NCI-H1105 treated with DMSO at 0.1 percent for 48 hours (cell line): ENCODE measurements at places on chromosomes 2 and 18.
A peak's percentile ranks its signal among the peaks of the same experiment; 100 is the strongest.

DNA sequence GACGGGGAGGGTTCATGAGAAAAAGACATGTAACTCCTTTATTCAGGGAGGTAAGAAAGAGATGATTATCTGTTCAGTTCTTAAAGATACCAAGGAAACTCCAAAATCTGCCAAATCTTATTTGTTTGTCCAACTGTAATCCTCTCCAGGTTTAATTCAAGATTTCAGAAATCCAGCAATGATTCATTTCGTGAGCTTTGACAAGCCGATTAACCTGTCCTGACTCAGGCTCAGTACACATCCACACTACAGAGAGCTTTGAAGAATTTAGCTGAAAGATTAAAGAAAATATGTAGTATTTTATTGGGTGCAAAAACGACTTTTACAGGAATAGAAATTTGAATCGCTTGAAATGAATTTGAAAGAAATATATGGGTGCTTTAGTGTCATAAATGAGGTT is 1.1 kb downstream of the SPAG16 start:
- DNase-seq: no peak

DNA sequence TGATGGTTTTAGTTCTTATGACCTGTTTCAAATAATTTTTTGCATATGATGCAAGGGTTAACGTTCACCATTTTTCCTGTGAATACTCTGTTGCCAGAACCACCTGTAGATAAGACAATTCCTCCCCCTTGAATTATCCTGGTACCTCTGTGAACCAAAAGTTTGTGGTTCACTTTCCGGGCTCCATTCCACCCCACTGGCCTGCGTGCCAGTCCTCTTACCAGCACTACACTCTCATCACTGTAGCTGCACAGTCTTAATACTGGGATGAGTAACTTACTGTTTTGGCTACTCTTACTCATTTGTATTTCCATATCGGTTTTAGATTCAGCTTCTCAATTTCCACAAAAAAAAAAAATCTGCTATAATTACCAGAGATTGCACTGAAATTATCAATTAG is 34.4 kb downstream of the AFG3L2 start:
- no peak for DNase-seq

- no peak for DNase-seq
These were observed 292.5 kb downstream of the NDUFA10 start for GRCh38 chr2:239732666-239733010.

DNA sequence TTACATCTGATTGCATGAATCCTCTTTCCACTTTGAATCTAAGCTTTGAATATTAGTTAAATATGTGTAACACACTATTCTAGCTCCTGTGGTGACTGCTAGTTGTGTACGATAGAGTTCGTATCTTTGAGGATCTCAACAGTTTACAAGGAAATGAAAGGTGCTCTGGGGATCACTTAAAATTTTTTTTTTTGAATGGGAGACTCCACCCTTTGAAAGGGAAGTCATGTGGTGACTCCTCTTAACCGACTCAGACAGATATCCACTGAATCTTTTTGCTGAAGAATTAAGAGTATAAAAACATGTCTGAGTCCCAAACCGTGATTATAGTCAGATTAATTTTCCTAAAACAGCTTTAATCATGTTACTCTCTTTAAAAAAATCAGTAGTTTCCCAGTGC is 4.0 kb downstream of the CLIP4 start:
- DNase-seq: no peak

DNA sequence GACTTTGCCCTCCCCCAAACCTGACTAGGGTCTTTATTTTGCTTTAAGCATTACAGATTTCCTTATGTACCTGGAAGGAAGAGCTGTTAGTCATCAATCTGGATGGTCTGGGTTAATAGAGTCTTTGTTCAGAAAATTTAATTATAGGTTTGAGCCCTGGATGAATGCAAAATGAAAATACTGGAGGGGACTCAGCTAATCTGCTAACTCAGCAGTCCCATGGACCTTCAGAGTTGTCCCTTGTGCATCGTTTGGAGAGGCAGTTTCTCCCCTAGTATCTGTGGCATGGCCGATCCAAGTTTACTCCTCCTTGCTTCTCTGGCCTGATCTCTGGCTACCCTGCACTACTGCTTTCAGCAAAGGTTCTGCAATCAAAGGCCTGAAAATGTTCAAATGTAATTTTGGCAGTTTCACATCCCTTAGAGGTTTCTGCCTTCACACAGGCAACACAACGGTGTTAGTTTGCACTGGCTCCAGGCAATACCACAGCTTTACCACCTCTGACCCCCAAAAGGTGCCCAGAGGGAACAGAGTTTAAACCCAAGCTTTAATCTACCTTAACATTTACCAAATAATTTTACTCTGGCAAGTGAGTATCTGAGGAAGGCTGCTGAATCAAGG is 134.3 kb downstream of the THADA start:
- DNase-seq: peak; percentile 60

- no peak for DNase-seq
These were observed 91.7 kb downstream of the MDH1 start for GRCh38 chr2:63680455-63680854.

DNA sequence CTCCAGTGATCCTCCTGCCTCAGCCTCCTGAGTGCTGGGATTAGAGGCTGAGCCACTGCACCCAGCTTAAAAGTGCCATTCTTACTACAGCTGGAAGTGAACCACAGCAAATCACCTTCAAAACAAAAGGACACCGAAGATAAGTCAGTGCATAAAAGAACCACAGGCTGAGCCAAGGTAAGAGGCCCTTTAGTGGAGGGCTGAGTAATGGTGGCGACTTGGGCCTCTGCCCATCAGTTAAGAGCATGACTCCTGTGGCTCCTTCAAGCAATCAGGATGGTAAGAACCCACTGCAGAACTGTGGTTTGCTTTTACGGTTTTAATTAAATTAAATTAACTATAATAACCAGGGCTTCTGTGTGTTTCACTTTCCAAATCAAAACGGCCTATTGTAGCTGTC is 75.1 kb downstream of the CTAGE1 start:
- DNase-seq: peak; percentile 88

DNA sequence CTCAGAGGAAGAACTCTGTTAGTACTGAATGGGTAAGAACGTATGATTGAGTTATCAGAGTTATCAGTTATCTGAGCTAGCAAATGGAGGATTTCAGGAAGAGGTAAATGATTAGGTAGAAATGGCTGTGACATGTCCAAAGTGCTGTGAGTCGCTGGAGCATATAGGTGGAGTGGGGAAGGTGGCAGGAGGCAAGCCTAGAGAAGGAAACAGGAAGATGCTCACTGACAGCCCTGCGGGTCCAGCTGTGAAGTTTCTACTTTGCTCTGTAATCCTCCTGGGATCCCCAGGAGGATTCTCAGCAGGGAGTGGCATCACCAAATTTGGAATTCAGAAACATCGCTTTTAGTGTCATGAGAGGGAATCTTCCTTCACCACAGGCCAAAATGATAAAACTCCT is 52.0 kb downstream of the GYPC start:
- DNase-seq: no peak

DNA sequence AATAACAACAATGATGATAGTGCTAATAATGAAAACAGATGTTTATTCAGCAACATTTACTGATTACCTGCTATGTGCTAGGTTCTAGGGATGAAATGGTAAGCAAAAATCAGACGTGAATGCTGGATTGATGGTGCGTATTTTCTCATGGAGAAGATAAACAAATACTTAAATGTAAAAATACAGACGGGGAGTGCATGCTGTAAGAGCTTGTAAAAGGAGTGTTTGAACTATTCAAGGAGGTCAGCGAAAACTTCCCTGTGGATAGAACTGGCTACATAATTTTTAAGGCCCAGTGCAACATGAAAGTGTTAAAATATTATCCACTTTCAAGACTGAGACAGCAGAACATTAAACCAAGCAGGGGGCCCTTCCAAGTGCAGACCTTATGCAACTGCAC is 22.1 kb downstream of the MTX2 start:
- DNase-seq: no peak

DNA sequence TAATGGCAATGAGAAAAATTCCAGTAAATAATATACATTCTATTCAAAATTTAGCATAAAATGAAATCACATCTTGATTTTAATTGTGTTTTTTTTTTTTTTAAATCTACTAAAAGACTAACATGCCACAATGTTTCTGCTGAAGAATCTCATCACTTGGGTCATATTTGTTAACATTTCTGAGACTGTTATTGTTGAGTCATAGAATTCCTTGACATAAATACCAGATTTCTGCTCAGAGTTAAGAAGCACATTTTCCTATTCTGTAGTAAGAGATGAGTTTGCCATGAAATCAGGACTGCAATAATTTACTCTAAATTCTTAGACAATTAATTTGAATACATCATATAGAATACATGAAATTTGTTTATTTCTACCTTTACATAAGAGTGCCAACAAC is 154.9 kb upstream of the KYNU start:
- DNase-seq: no peak

DNA sequence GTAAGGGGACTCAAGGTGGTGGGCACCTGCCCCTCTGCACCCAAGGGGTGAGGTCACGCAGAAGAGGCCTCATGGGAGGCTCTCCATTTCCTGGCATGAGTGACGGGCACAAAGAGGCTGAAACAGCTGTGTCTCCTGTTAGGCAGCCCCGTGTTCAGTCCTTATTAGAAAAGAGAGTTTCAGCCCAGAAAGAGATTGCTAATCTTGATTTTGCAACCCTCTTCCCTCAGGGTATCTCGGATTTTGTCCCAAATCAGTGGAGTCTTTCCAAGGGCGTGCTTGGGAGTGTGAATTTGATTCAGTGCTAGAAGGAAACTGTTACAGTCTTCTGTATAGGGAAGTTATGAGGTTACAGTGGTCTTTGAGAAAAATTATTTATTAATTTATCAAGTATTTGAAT is 10.4 kb downstream of the TNFRSF11A start:
- no peak for DNase-seq

GRCh38 chr18:63344263-63344662 is 22.7 kb downstream of the KDSR start:
- DNase-seq: no peak

- DNase-seq: no peak
These were observed 3.9 kb upstream of the TYMS start for GRCh38 chr18:653512-653911.

DNA sequence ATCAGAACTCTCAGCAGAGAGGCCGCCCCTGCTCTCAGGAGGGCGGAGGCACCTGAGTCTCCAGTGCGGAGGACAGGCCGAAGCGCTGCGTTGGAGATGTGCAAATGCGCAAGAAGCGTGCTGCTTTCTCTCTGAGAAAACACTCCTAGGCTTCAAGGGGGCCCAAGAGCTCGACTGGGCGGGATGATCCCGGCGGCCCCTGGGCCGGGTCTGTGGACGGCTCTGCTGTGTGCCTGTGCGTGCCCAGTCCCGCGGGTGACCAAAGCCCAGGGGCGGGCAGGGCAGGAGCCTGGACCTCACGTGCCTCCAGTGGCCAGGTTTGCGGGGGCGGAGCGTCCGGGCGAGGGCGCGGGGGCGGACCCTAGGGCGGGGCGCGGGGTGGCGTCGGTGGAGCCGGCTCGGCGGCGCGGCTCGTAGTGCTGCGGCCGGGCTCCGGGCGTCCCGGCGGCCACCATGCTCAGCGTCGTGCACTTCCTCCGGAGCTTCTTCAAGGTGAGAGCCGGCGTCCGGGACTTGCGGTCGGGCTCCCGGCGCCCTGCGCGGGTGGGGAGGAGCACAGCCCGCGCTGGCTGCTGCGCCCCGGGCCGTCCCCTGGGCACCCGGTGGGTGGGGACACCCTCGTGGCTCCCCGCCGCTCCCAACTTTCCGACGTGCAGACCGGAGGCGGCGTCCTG is at the start of gene ARHGEF4:
ARHGEF4 (plus strand) TSS at position 414 of the 674 bp plus-strand sequence; CDS start at position 454, 40 bp downstream.
- DNase-seq: peak; percentile 8

GRCh38 chr18:59318460-59319050 is at the start of gene CPLX4:
Gene CPLX4, minus strand, starts transcription at chr18:59318649. Its CDS starts 187 bp downstream, at chr18:59318462.
- no peak for DNase-seq

GRCh38 chr2:11716689-11717321 is 29.6 kb upstream of the LPIN1 start:
- DNase-seq: no peak

DNA sequence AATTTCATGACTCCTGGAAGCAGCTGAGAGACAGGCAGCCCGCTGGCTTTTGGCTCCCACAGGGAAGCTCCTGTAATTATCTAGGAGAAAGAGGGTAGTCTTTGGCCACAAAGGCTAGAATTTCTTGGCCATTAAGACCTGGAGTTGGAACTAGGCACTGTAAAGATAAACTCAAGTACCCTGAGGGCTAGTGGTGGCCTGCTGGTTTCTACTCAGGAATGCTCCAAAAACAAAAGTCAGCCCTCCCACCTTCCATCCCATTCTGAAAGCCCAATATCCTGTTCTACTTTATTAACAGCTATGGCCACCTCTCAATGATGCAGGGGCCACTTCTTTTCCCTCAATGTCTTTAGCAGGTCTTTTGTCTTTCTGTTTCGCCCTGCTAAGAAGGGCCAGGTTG is 34.0 kb upstream of the CYP26B1 start:
- no peak for DNase-seq

GRCh38 chr2:99377879-99378278 is 40.7 kb downstream of the EIF5B start:
- DNase-seq: no peak

DNA sequence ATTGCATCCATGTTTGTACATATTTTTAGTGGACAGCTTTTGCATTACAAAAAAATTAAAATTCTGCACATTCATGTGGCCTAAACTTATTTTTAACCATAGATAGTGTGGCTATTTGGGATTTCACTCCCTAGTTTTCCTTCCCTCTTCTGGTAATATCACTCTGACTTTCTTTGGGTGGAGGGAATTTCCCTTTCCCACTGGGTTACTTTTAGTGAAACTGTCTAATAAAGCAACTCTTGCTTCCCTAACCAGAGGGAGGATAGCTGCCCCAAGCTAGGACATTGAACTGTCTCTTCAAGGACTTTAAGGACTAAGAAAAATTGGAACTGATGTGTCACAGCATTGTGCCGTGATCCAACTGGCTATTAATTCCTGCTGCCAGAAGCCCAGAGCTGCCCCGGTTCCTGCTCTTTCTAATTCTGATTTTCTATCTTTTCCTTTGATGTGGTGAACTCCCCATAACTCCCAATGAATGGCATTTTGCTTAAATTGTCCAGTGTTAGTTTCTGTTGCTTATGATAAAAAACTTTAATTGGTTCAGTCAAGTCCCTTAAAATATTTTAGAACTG is 20.0 kb upstream of the EFR3B start:
- DNase-seq: no peak

DNA sequence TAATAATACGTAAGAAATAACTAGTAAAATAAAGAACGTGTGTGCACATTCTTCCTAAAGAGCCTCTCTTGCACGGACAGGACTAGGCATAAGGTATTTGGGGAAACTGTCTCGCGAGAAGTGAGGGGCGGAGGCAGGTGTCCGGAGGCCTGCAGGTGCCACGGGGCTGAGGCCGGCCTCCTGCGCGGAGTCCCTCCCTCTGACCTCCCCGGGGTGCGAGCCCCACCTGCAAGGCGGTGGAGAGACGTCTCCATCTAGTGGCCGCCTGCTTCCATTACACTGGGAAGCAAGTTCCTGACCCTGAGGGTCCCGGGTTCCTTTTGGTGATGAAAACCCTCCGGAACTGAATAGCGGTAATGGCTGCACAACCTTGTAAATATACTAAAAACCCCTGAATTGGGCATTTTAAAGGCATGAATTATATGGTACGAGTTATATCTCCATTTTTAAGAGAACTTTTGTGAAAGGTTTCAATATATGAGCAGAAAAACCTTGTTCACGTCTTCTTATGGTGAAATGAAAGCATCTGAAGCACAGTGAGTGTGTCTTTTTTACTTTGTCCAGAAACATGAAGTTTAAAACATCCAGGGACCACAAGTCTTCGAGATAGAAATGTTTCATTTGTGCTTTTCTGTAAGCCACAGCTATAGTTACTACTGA is 35.5 kb upstream of the CTDP1 start:
- DNase-seq: peak; percentile 60

GRCh38 chr18:36993068-36993467 is 164.1 kb downstream of the KIAA1328 start:
- DNase-seq: no peak
